ENCODE measurements at places on chromosomes 11 and 22.

- DNase-seq = no peak
Measured at GRCh38 chr11:45073685-45074141, 72.7 kb upstream of the PRDM11 start.

DNA sequence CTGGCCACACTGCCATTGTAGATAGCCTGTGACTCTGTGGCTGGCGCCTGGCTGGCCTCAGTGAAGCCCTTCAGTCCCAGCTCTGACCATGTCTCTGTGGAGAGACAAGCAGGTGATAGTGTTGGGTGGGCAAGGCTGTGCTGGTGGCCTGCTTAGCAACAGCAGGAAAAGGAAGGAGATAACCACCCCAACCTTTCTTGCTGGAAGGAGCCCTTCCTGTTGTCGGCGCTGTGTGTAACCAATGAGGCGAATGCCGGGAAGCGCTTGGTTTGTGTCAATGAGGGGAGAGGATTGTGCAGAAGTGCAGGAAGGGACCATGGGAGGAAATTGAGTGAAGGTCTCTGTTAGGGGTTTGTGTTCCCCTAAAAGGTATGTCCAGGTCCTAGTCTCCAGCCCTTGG lies 27.3 kb downstream of the PARVB start:
- DNase-seq = no peak

- DNase-seq = no peak
Measured at GRCh38 chr11:12435264-12435663, 57.9 kb downstream of the PARVA start.

GRCh38 chr11:32267679-32268187 lies 167.6 kb downstream of the WT1 start:
- DNase-seq = no peak

GRCh38 chr11:1130276-1131032 lies 27.3 kb upstream of the MUC5AC start:
- DNase-seq = no peak

- DNase-seq = no peak
Measured at GRCh38 chr11:117572129-117572528, 224.9 kb downstream of the DSCAML1 start.

GRCh38 chr11:16607675-16608644 lies 130.5 kb upstream of the C11orf58 start:
- DNase-seq = no peak

DNA sequence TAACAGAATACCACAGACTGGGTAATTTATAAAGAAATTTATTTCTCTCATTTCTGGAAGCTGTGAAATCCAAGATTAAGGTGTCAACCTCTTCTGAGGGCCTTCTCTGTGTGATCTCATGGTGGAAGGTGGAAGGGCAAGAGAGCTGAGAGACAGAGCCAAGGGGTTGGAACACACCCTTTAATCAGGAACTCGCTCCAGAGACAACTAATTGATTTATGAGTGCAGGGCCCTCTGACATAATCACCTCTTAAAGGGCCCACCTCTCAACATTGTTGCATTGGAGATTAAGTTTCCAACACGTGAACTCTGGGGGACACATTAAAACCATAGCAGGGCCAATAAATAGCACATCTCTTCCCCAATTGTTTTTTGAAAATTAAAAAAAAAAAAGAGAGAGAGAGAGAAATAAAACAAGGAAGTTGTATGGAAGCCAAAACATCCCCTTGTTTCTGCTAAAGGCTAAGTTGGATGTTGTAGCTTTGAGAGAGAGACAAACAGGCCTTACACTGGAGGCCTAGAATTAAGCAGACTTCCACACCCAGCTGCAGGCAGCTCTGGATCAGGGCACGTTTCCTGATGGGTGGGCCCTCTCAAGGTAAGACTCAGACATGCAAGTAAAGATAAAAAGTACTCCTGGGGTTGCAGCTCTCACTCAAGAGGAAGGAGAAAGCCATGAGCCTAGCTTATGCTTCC lies 64.1 kb upstream of the BIRC3 start:
- DNase-seq = no peak

DNA sequence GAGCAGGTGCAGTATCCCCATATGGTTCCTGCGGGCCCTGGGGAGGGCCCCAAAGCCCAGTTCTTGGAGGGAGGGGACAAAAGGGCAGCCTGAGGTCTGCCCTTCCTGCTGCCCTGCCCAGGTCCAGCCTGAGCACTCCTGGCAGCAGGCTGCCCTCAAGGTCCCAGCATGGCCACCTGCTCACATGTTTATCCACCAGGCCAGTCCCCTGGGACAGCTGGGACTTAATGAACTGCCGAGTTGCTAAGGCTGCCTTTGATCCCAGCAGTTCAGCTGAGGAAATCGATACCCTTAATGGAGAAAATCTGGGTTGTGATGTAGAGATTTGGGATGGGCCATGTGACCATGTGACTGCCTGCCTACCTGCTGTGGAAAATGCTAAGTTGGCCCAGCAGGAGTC lies 146.2 kb downstream of the TRIM29 start:
- no peak for DNase-seq

- no peak for DNase-seq
Measured at GRCh38 chr11:67371911-67372320, 1.5 kb downstream of the CLCF1 start.

- no peak for DNase-seq
Measured at GRCh38 chr22:44199164-44199563, 18.4 kb downstream of the PARVG start.

DNA sequence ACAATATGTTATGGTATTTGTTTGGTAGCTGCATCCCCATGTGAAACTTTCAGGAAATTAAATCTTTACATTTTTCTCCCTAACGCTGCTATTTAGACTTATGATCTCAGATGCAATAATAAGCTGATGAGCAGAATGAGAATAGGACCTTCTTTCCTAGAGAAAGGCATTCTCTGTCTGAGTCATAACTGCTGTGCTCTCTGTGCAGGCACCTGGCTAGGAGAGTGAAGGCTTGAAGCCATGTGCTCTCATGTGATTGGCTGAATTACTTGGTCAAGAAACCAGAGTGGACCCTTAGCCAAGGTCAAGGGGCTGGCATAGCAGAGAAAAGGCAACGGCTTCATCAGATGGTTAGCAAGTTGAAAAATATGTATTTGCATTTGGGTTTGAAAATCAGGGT lies 185.0 kb downstream of the ADAMTS15 start:
- no peak for DNase-seq

DNA sequence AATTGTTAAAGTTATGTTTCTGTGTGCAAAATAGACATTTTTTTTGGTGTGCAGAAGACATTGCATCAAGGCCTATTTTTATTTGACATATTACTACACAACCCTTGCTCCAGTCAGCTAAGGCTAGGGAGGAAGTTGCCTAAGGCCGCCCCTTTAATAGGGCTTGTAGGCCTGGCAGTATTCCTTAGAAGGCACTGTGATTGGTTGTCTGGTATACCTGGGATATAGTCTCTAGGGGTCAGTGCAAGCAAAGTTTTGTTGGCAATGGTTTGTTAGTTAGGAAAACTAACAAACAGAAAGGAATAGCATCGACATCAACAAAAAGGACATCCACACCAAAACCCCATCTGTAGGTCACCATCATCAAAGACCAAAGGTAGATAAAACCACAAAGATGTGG lies 16.9 kb downstream of the CCDC15 start:
- no peak for DNase-seq

DNA sequence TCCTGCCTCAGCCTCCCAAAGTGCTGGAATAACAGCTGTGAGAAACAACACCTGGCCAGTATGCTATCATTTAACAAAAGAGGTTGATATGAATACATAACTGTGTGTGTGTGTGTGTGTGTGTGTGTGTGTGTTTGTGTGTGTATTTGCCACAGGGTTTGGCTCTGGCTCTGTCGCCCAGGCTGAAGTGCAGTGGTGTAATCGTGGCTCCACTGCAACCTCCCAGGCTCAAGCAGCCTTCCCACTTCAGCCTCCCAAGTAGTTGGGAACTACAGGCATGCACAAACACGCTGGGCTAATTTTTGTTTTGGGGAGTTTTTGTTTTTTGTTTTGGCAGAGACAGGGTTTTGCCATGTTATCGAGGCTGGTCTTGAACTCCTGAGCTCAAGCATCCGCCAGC lies 4.7 kb downstream of the SPA17 start:
- DNase-seq = no peak
